ENCODE measurements at places on chromosomes 5 and 9. TPM values are rescaled to one million over a fixed set of nuclear protein-coding genes. Genes with fewer than 3 reads are reported as not detected.

SLC36A1 gene
- total RNA-seq: 8.9 TPM

F2RL2 gene
- total RNA-seq: 0.64 TPM

NDUFS4 gene
- 85.6 TPM for total RNA-seq

GMCL2 gene
- total RNA-seq: not detected

FAT2 gene
- total RNA-seq: 117 TPM

All from esophagus squamous epithelium (tissue), 5 donors.